ENCODE measurements at places on chromosomes 6 and 20.

DNA sequence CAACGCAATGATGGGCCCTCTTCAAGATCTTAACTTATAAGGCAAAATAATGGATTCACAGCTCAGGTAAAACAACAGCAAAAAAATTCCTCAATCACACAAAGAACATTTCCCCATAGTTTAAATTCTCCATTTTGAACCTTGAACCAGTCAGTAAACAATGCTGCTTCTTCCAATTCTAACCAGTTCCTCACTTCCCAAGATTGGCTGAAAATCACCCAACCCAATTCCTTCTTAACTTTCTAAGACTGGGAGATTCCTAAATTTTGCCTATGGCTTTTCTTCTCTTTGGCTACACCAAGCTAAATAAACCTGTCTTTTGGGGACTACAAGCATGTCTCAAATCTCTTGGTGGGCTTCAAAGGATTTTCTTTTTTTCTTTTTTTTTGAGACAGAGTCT, 3.1 kb upstream of the ZNF451 start:
- DNase-seq: no peak

- DNase-seq: no peak
These were observed 3.8 kb downstream of the APCDD1L start for GRCh38 chr20:58511364-58511763.

DNA sequence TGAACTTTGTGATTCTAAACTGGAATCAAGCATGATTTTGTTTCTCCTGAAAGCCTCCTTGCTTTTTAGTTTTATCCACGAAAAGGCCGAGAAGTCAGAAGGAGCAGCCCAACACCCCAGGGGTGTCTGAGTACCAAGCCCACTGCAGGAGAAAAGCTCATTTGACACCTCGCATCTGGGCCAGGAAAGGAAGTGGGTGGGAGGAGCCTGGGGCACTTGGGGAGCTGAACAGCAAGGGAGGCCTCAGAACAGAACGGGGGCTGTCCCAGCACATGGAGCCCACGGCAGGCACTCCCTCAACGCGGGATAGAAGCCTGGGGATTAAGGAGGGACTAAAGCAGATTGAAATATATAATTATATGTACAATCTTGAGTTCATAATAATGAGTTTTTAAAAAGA, 6.6 kb downstream of the KIF25 start:
- no peak for DNase-seq

GRCh38 chr6:87832025-87832825, 130.2 kb upstream of the AKIRIN2 start:
- no peak for DNase-seq

- DNase-seq: no peak
These were observed 26.7 kb downstream of the SAYSD1 start for GRCh38 chr6:39088331-39088730.

GRCh38 chr20:34507702-34508413, 8.4 kb upstream of the DYNLRB1 start:
- DNase-seq: no peak

DNA sequence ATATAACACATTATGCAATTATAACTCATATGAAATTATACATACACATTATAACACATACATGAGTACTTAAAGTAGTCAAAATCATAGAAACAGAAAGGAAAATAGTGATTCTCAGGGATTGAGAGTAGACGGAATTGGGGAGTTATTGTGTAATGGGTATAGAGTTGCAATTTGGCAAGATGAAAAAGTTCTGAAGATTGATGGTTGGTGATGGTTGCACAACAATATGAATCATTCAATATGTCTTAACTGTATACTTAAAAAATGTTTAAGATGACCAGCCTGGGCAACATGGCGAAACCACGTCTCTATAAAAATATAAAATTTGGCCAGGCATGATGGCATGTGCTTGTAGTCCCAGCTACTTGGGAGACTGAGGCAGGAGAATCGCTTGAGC, 372.7 kb downstream of the CDKAL1 start:
- DNase-seq: no peak

DNA sequence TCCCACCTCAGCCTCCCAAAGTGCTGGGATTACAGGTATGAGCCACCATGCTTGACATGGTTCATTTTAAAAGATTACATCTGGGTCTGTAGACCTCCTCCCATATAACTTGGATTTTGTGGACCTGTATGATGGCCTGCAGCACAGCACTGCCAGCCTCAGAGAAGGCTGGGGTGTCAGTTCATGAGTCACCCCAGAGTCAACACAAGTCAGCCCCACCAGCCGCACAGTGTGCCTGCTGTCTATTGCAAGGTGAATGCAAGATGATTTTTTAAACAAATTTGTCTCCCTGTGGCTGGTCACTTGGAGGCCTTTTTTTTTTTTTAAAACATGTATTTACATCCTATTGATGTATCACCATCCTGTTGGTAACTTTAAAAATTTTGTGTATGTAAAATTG, 76.7 kb downstream of the RREB1 start:
- DNase-seq: no peak

DNA sequence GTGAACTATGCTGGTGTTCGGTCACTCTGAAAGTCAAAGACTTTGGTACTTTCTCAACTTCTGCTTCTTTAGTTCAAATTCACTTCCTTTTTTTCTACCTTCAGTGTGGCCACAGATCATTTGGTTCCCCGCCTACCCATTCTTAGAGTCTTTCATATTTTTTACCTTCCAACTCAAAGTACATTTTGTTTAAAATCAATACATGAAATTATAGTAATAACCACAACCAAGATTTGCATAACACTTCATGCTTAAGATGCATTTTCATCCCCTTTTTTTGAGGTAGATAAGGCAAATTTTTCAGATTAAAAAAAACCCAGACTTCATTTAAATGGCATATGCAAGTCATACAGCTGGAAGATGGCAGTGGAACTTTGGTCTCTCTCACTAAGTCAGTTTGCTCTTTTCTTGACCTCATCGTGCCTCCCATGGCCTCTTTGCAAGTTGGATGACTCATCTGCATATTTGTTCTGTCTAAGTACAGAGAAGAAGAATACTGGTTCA, 11.9 kb upstream of the CNR1 start:
- no peak for DNase-seq

- DNase-seq: no peak
These were observed 10.8 kb downstream of the MCUR1 start for GRCh38 chr6:13803581-13803980.

DNA sequence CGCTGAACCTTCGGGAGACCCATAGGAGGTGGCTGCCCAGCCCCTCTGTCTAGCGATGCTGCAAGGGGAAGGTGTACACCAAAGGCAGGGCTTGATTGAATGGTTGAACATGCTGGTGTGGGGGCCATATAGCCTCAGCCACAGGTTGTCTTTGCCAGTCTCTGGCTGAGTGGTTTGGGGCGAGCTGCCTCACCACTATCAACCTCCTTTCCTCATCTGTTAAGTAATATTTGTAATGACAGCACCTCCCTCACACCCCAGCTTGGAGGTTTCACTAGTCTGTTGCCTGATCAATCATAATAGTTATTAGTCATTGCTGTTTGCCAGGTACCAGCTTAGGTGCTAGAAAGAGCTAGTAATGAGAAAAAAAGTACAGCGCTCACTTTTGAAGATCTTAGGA, 11.8 kb upstream of the ZNF831 start:
- DNase-seq: no peak

GRCh38 chr20:2402271-2402980, 21.7 kb downstream of the TGM6 start:
- no peak for DNase-seq

- DNase-seq: no peak
These were observed 17.3 kb downstream of the PPP1R3G start for GRCh38 chr6:5102267-5102970.

GRCh38 chr6:12232339-12232738, 57.8 kb upstream of the EDN1 start:
- DNase-seq: no peak

GRCh38 chr6:7727946-7728854, 2.3 kb downstream of the BMP6 start:
- DNase-seq: no peak

- DNase-seq: no peak
These were observed 23.7 kb upstream of the MRGBP start for GRCh38 chr20:62772619-62772989.

- DNase-seq: no peak
These were observed 42.0 kb downstream of the EDN1 start for GRCh38 chr6:12331951-12332749.

- no peak for DNase-seq
These were observed 4.3 kb downstream of the REV3L start for GRCh38 chr6:111478749-111479148.

DNA sequence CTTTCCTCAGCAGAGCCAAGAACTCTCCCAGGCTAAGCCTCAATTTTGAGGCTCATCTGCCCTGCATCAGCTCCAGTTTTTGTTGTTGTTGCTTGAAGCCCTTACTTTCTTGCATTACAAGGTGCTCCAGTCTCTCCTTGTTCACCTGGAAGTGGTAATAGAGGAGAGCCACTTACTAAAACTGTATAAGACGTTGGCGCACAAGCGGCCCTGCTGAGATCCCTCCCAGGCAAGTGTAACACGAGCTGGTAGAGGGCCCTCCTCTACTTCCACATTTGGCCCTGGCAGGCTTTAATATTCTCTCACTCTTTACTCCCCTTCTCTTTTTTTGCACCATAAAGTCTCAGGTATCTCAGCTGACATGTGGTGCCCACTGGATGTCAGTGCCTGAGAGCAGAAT, 19.5 kb downstream of the GCM2 start:
- no peak for DNase-seq

- DNase-seq: no peak
These were observed 48.9 kb downstream of the DEK start for GRCh38 chr6:18215436-18215835.

- no peak for DNase-seq
These were observed 16.9 kb upstream of the CSE1L start for GRCh38 chr20:49029203-49029602.

- DNase-seq: no peak
These were observed 19.2 kb upstream of the FAM83C start for GRCh38 chr20:35311409-35311808.

- DNase-seq: no peak
These were observed 35.8 kb downstream of the ZBTB46 start for GRCh38 chr20:63795178-63795830.

DNA sequence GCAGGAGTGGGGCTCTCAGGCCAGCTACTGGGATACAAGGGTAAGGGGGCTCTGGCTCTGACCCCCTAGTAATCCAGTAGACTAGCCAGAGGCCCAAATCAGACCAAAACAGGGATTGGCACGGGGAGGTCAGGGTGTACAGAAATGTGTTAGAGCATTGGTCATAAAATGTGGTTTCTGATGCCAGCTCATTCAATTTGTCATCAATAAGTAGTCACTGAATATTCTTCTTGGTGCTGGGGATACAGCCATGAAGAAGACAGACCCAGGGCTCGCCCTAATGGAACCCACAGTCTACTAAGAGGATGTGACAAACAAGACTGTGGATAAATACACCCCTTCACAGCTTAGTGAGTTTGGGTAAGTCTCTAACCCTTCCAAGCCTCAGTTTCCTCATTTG, 11.1 kb downstream of the MAP1LC3A start:
- no peak for DNase-seq

GRCh38 chr6:88045521-88046136, 2.0 kb upstream of the SPACA1 start:
- no peak for DNase-seq

DNA sequence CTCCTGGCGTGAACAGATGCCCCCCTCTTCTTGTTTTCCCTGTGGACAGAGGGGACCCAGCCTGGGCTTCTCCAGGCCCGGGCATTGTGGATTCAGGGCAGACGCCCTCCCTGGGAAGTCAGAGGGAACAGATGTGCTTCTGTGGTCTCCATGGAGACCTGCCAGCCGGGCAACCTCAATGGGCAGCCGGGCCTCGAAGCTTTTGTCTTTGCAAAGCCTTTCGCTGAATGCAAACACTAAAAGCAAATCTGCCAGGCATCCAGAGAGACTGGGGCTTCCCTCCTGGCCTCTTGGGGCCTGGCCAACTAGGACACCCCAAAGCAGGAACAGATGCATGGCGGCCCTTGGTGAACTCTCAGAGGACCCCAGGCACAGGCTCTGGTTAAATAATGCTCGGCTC, 370.0 kb upstream of the SULF2 start:
- no peak for DNase-seq

DNA sequence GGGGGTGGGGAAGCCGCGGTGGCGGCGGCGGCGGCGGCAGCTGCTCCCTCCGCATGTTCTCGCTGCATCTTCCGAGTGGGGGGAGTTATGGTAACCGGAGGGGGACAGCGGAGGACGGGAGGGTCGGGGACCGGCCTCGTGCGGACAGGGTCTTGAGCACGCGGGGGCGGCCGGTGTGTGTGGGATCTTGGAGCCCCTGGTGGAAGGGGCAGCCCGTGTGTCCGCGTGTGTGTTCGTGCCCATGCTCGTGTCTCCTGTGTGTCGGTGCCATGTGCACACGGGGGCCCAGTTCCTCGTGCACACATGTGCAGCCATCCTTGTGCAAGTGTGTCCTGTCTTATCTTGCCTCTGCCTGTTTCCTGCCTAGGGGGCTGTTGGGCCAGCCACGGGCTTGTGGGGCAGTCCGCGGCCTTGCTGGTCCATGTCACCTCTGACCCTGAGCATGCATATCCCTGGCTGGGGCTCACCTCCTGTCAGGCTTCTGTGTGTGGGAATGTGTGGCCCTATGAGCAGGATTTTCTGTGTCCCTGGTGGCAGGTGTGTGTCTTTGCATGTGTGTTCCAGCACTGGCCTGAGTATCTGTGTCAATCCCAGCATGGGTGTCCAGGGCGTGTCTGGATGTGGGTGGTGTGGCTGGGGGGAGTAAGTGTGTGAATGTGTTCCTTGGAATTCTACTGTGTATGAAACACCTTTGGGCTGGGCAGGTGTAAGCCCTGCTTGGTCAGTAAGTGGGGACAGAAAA, 8.5 kb downstream of the SYNGAP1 start:
- no peak for DNase-seq

DNA sequence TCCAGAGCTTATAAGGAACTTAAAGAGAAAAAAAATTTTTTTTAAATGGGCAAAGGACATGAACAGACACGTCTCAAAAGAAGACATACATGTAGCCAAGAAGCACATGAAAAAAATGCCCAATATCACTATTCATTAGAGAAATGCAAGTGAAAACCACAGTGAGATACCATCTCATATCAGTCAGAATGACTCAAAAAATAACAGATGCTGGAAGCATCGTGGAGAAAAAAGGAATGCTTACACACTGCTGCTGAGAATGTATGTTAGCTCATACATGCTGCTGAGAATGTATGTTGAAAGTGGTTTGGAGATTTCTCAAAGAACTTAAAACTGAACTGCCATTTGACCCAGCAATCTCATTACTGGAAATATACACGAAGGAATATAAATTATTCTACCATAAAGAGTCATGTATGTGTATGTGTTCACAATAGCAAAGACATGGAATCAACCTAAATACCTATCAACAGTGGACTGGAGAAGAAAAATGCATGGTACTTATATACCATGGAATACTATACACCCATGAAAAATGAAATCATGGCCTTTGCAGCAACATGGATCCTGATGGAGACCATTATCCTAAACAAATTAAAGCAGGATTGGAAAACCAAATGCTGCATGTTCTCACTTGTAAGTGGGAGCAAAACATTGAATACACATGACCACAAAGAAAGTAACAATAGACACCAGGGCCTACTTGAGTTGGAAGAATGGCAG, 5.2 kb downstream of the OR11A1 start:
- no peak for DNase-seq
